Suppressor macrophage treated with lipopolysaccharide for 4 hours (primary cell): ENCODE measurements at places on chromosomes 5 and 9.

GRCh38 chr9:78158286-78158685 is 77.6 kb upstream of the CEP78 start:
- peak; percentile 41 for DNase-seq

DNA sequence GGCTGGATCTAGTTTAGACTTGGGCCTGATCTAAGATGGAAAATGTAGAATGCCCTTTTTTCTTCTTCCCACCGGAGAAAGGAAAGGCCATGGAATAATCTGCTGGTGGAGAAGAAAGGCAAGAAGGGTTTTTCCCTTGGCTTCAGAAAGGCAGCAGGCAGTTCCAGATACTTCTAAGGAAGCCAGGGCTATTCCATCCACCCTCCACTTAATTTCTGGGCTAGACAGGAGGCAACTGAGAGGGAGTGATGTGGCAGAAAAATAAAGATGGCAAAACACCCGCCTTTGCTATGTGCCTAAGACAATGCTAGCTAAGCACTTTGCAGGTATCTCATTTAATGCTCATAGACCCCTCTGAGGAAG is 9.9 kb downstream of the MYOZ3 start:
- DNase-seq: no peak

DNA sequence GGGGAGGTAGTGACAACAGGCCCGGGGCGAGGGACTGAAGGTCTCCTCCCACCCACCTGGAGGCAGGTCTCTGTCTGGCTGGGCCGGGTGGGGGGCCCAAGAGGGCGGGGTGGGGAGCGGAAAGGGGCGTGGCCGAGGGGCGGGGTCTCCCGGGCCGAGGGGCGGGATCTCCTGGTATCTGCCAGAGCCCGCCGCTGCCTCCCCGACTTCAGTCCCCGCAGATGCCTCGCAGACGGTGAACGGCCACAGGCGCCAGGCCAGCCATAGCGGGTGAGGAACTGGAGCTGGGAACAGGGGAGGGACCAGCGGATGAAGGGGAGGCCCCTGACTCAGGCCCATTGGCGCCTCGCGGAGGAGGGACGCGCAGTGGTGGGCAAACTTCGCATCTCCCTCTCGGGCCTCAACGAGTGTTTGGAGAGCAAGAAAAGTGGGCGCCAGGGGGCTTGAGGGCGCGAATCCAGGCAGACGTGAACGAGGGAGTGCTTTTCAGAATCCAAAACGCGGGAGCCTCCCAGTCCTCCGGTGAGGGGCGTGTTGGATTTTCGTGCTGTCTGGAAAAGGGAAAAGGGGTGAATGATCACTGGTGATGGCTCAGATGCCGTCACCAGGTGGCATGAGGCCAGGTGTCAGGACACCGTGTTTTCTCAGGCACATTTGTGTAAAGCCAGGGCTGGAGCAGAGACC is at the start of gene ADGRD2:
ADGRD2 (plus strand) TSS at position 211 of the 684 bp plus-strand sequence. CDS start 1,216 bp downstream, outside the sequence.
- no peak for DNase-seq

GRCh38 chr5:43037636-43038495 is 2.3 kb downstream of the ANXA2R start:
- DNase-seq: peak; percentile 79

- no peak for DNase-seq
Measured at GRCh38 chr5:4905674-4906520, 234.2 kb upstream of the ADAMTS16 start.

- DNase-seq: no peak
Measured at GRCh38 chr5:102911973-102912372, 156.9 kb downstream of the PAM start.

GRCh38 chr5:130096483-130096882 is 192.2 kb downstream of the CHSY3 start:
- DNase-seq: no peak

GRCh38 chr5:148884339-148885020 is 58.1 kb downstream of the ADRB2 start:
- no peak for DNase-seq

GRCh38 chr5:69527128-69527770 is 32.7 kb upstream of the GTF2H2C start:
- DNase-seq: no peak

GRCh38 chr9:76910861-76911260 is 4.9 kb upstream of the PRUNE2 start:
- DNase-seq: no peak

- DNase-seq: no peak
Measured at GRCh38 chr5:78496373-78496772, 136.0 kb downstream of the SCAMP1 start.

DNA sequence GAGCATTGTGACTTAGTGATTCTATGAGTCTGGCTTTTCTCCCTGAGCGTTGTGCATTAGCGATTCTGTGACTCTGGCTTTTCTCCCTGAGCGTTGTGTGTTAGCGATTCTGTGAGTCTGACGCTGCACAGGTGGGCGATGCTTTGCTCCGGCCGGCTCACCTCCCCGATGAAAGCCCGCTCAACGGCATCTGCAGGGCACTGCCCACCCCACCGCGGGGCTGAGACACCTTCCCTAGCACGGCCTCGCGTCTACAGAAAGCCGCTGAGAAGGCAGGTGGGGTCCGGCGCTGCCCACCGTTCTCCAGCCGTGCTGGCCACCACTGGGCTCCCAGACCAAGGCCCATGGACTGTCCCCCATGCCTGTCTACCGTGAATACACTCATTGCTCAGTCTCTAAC is 12.8 kb upstream of the SLC9A3 start:
- DNase-seq: no peak

- no peak for DNase-seq
Measured at GRCh38 chr5:157549954-157550549, 25.5 kb downstream of the ADAM19 start.

DNA sequence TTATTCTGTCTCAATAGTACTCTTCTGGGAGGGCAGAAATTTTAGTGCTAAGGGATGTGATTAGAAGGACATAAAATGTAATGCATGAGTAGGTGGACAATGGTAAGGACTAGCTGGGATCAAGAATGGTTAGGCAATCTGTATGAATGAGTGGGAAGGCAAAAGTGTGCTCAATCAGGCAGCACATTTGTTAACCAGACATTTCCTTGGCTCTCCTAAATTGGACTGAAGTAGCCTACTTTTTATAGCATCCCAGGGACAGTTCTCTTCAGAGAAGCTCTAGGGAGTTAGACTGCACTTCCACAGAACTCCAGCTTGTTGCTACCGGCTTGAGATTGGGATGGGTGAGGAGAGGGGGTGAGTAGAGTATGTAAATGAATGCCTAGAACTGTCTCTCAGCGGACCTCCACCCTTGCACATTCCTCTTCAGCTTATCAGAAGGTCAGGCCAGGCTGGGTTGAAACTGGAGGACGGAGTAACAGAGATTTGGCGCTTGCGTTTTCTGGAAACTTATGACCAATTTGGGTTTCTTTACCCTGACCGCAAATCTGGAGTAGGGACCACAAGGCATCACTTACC is 19.0 kb upstream of the ARL14EPL start:
- no peak for DNase-seq

- no peak for DNase-seq
Measured at GRCh38 chr9:82382887-82383616, 394.5 kb downstream of the SPATA31D1 start.

DNA sequence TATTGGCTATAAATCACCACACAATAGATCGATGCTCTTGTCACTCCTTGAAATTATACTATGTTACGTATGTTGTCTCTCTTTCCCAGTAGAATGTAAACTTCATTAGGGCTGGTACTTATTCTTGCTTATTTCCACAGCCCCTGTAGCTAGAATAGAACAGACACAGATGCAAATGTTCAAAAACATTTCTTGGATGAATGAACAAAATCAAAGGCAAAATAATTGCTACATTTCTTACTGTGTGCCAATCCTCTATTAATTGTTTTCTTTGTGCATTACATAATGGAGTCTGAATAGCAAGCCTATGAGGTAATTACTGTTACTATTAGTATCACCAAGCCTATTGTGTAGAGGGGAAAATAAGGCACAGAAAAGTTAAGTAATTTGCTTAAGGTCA is 725 bp upstream of the OR13C2 start:
- no peak for DNase-seq

DNA sequence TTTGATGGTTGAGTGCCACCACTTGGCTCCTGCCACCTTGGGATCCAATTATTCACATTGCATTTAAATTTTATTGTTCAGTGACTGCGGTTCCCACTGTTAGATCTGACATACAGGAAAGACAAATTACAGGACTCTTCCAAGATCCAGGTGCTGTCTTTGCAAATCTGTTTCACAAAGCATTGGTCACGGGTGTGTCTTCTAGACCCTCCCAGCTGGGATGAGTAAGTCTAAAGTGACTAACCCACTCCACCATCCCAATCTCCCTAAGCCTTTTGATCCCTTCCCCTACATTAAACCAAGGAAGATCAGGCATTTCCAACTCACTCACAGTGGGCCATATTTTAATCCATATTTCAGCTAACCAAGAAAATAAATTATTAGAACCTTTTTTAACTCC is 1016.3 kb upstream of the CTNND2 start:
- DNase-seq: no peak

- DNase-seq: peak; percentile 57
Measured at GRCh38 chr5:143233031-143233430, 170.5 kb downstream of the NR3C1 start.

DNA sequence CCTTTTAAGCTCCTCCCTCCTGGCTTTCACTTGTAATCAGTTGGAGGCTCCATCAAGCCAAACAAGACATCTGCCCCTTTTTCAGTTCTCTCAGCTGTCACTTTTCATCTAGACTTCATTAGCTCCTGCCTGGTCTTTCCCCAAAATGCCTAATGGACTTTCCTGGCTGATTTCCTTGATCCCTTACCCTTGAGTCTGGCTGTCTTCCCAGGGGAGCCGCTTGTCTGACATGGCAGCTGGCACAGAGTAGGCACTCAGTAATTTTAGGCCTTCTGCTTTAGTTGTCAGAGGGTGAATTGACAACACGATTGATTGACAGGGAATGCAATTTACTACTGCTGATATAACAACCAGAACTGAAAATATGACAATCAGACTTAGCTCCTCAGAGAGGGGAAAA is 2.1 kb downstream of the C9orf153 start:
- no peak for DNase-seq
